Activated CD4-positive, alpha-beta T cell treated with anti-CD3 and anti-CD28 coated beads, Interleukin-2, amount 50 U/mL, for 4 hours (primary cell): ENCODE measurements at places on chromosomes 4 and X.

DNA sequence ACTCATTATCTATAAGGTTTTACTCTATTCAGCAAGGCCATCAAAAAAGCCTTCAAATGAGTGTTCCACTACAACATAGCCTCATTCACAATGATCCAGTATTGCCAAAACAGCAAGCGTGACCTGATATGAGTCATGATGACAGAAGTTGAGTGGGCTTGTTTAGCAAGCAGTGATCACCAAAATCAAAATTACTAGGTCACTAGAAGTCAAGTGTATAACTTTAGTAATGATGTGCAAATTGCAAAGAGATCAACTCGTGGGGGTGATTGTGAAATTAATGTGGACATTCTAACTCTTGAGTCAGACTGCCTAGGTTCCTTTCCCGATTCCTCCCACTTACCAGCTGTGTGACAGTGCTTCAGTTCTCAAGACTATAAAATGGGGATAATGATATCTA, 124.5 kb downstream of the CHM start:
- no peak for DNase-seq

- DNase-seq, result no peak
Observed at GRCh38 chrX:31266203-31267076, 194.6 kb upstream of the FTHL17 start.

DNA sequence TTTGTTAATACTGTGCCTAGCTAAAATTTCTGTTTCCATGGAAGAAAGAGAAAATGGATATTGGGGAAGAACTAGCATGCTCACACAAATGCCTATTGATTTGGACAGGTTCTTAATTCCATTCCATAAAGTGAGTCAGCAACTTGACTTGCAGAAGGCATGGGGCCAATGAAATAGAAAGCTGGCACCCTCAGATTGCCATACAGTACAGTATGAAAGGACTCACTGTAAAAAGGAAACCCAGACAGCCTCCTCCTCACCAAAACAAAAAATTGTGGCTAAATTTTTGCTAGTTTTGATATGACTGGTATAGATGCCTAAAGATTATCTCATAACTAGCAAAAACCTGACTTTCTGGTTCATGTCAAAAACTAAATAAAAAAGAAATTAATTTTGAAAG, 11.2 kb upstream of the TAB3 start:
- DNase-seq, result no peak

DNA sequence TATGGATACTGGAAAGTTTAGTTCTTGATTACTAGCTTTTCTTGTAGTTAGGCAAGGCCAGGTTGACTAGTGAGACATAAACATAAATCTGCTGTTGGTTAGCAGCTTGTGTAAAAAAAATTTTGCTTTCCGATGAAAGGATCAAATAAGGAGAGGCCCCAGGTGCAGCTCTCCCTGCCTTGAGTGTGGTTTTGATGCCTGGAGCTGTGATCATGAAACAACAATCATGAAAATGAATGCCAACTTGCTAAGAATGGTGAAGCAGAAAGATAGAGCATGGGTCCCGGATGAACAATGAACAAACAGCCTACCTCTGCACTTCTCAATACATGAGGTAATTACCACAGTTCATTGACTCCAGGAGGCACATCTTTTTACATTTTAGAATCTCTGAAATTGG, 14.4 kb upstream of the SYP start:
- no peak for DNase-seq

GRCh38 chr4:7763788-7764187, 175.9 kb downstream of the AFAP1 start:
- no peak for DNase-seq

GRCh38 chr4:130403221-130403620, 1307.3 kb downstream of the C4orf33 start:
- no peak for DNase-seq

DNA sequence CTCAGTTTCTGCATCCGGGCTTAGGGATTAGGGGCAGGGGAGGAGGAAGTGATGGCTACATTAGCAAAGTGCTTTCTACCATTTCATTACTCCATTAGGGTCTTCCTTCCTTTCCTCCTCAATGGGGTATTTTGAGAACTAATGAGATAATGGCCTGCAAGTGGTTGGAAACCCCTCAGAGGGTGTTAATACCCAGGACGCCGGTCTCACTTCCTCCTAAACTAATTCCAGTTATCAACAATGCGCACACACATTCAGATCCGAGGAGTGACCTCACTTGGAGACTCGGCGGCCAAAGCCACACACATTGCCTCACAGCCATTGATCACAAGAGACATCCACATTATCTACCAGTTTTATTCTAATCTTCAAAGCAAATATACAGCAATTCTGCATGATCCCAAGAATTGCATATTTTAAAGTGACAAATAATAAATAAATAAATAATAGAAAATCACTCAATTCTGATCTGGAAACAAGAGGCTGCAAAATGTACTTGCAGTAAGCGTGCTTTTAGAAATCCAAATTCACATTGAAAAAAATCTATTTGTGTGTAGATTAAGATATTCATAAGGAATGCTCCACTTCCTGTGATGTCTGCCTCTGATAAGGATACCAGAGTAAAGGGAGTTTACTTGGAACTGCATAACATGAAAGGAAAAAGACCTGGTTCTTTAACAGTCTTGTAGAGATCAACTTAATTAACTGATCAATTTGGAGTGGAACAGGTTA, 329.1 kb downstream of the FBXW7 start:
- no peak for DNase-seq
